ENCODE measurements at places on chromosomes 3 and 15.
A peak's percentile ranks its signal among the peaks of the same experiment; 100 is the strongest.

GRCh38 chr3:151299006-151299405 is 17.6 kb downstream of the GPR87 start:
- DNase-seq, result no peak

GRCh38 chr15:41251411-41251810 is 20.3 kb downstream of the CHP1 start:
- DNase-seq, result no peak

GRCh38 chr3:140249188-140249587 is 314.2 kb downstream of the CLSTN2 start:
- DNase-seq, result no peak

DNA sequence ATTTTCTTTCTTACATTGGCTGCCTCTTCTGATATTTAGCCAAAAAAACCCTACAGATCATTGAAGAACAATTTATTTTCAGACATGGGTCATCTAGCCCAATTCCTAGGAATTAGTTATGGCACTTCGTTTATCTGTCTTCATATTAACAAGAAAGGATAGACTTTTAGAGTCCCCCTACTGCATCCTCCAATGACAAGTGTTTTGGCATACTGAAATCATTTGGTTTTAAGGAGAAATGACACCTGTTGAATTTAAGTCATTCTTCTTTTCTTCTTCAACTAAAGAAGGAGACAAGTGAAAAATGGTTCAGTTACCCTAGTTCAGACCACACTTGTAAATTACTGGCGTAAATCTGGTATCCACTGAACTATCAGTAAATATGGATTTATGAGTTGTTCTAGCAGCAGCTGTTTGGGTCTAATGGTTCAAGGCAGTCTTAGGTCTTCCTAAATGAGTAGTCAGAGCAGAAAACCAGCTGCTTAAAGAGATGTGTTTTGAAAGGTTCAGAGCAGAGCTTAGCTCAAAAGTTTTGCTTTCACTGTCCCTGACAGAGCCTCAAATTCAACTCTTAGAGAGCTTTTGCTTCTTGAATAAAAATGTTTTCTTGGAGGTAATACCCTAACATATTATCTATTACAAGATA is 5.6 kb downstream of the VGLL3 start:
- peak; percentile 19 for DNase-seq

- no peak for DNase-seq
These were observed 65.2 kb downstream of the CGGBP1 start for GRCh38 chr3:87993566-87993965.

GRCh38 chr3:152469248-152470025 is 200.7 kb downstream of the MBNL1 start:
- DNase-seq, result no peak

- peak; percentile 57 for DNase-seq
These were observed 29.2 kb upstream of the CNTN3 start for GRCh38 chr3:74643636-74644035.

- no peak for DNase-seq
These were observed 3.3 kb upstream of the RBSN start for GRCh38 chr3:15102256-15102655.

DNA sequence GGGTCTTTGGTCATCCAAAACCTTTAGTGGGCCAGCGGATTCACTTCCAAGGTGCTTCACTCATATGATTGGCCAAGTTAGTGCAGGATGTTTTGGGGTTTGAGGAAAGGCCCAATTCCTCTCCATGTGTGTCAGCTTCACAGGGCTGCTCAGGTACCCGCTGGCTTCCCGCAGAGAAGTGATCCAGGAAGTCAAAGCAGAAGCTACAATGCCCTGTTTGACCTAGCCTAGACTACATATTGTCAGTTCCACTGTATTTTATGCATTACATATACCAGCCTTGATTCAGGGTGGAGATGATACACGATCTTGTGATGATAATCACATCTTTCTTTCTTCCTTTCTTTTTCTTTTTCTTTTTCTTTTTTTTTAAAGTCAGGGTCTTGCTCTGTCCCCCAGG is 32.1 kb downstream of the PDE8A start:
- no peak for DNase-seq

- DNase-seq, result peak; percentile 54
These were observed 81.4 kb downstream of the SETD2 start for GRCh38 chr3:47082519-47082918.

GRCh38 chr3:190746986-190747385 is 115.5 kb downstream of the GMNC start:
- no peak for DNase-seq

DNA sequence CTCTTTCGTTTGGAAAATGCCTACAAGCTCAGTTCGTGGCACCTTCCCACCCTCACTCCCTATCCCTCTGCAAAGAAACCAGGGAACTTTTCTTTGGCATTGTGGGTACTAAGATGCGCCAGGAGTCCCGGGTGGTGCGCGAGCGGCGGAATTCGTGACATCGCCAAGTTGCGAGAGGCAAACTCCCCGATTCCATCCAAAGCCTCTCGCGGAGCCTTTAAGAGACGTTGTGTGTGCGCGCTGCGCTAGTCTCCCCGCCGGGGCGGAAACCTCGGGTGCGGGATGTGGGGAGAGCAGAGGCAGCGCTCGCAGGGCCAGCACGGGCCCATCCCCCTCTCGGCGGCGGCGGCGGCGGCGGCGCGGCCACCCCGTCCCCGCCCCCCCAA is 443 bp upstream of the NR2F2 start:
- DNase-seq, result peak; percentile 86

GRCh38 chr3:131038326-131038725 is 11.6 kb downstream of the NEK11 start:
- DNase-seq, result no peak

- DNase-seq, result no peak
These were observed 119.9 kb upstream of the FHIT start for GRCh38 chr3:61371123-61371522.

GRCh38 chr3:2097641-2098191 is 950 bp upstream of the CNTN4 start:
- DNase-seq, result peak; percentile 39

DNA sequence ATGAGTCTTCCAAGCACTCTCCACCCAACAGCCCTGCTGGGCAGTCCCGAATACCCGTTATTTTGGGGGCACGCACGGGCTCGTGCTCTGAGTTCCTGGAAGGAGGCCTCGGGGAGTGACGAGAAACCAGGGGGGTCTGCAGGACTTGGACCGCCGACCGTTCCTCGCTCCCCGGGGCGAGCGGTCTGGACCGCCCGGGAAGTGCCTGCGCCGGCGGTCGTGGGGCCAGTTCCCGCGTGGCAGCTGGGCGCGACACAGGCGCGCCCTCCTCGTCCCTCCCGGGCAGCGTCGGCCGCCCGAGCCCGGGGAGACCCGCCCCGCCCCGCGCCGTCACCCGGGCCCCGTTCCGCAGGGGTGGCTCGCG is 387 bp downstream of the GNB4 start:
- peak; percentile 48 for DNase-seq

DNA sequence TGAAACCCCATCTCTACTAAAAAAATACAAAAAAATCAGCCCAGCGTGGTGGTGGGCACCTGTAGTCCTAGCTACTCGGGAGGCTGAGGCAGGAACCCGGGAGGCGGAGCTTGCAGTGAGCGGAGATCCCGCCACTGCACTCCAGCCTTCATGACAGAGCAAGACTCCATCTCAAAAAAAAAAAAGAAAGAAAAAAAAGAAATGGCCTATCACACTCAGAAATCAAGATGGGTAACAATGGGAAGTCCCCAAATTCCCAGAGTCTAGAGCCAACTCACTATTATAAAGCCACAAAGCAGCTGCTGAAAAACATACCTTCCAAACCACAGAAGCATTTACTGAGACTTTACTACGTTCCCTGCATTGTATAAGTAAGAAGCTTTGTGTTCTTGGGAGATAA is 7.5 kb downstream of the HDGFL3 start:
- DNase-seq, result peak; percentile 47

DNA sequence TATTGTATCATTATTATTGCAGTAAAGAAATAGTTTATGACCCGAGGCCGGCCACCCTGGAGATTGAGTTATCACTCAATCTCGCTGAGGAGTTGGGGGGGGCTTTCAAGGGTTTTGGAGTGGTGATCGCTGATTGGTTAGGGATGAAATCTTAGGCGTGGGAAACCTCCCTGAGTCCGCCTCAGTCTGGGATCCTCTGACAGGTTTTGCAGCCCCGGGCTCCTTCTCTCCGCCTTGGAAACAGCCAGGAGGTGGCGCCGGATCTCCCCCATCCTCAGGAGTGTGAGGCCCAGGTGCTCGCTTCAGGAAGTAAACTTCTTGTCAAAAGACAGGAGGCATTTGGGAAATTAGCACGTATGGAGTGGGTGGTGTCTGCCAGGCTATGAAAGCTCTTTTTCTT is 41.1 kb upstream of the SEC61A1 start:
- peak; percentile 33 for DNase-seq

DNA sequence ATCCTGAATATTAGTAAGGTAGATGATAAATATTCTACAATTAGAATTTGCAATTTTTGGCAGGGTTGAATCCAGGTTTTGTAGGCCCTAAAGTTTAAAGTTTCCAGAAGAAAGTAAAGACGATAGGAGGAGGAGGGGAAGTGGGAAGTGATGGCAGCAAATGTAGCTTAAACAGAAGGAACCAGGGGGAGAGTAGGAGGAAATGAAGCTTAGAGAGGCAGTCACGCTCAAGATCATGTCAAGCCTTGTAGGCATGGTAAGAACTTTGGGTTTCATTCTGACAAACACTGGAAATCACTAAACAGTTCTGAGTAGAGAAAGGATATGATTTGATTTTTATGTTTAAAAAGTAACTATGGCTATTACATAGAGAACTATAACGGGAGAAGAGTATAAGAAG is 63.9 kb downstream of the NR2E3 start:
- no peak for DNase-seq

- DNase-seq, result no peak
These were observed 9.2 kb upstream of the PAQR5 start for GRCh38 chr15:69289342-69290146.

GRCh38 chr15:63605816-63606215 is 8.6 kb downstream of the FBXL22 start:
- DNase-seq, result no peak

- DNase-seq, result no peak
These were observed 17.5 kb downstream of the AP3B2 start for GRCh38 chr15:82692171-82692570.

GRCh38 chr3:31197941-31198340 is 303.5 kb upstream of the GADL1 start:
- DNase-seq, result no peak

DNA sequence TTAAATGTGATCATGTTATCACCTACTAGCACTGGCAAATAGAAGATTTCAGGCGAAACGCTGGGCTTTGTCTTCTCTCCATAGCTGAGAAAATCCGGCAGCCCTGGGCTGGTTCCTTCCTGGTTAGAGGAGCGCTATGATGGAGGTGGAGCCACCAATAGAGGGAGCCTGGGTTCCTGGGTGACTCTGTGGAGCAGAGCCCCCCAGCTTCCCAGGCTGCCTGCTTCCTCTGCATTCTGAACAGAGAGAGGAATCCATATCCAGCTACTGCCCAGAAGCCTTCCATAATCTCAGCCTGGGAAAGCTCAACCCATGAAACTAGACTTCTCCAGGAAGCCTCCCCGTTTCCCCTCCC is 32.6 kb upstream of the IQSEC1 start:
- no peak for DNase-seq

DNA sequence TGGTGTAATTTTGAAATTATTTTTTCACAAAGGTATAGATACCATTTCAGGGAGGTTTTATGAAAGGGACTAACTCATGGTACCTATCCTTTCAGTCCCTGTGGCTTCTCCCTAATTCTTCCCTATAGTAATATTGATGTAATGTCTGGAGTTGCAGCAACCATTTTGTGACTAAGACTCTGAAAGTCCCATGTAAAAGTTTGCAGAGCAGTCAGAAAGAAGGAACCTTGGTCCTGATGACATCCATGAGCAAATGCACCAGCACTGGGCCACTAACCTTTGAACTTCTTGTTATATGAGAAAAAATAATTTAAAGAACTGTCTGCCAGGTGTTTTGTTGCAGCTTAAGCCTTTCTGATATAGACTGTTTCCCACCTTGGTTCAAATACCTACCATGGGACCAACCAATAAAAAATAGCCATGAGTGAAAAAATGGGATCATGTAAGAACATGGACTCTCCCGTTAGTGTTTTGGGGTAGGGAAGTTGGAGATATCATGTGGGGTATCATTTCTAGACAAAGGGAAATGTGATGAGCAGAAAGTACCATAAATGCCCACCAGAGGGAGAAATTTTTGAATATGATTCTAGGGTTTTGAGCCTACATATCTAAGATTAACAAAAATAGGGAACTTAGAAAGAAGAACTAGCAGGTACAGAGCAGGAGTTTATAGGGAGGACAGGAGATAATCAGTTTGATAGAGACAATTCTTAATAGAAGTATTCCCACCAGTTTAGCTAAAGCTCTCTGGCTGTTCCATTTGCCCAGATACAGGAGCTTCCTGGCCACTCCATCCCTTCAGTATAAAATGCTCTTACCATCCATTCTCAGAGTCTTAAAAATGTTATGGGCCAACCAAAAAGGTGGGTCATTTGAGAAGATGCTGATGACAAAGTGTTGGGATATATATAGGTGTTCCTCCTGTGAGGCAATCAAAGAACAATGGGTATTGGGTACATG is 3.4 kb upstream of the CPOX start:
- DNase-seq, result peak; percentile 27

GRCh38 chr3:144431134-144431533 is 459.5 kb downstream of the DIPK2A start:
- DNase-seq, result no peak

DNA sequence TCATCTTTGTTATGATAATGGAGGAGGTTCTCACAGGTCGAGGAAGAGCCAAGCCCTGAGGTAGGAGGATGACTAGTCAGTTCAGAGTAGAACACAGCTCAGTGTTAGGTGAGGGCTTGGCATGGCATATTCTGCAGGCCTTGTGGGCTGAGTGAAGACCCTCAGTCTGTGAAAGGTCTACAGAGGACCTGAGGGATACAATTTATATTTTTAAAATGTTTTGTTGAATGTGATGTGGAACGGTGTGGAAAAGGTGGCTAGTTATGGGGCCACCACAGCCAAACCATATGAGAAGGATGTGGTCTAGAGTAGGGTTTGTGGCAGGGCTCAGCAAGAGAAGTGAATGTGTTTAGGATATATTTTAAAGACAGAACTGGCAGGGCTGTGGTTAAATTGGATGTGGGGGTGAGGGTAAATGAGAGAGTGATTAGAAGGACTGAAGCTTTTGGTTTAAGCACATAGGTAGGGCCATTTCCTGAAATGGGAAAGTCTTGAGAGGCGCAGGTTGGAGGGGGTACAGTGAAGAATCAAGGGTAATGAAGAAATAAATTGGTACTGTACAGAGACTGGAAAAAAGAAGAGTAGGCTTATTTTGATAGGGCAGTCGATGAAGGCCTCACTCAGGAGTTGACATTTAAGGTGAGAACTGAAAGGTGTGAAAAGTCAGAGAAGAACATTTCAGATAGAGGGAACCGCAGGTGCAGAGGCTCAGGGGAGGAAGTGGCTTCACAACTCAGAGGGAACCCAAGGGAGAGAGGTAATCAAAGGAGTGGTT is 60.5 kb downstream of the SPTSSB start:
- DNase-seq, result no peak

GRCh38 chr3:197936819-197937384 is 13.1 kb upstream of the RPL35A start:
- DNase-seq, result no peak

Measured in fibroblast of skin of right quadriceps (primary cell).